ENCODE measurements at places on chromosomes 7 and 10.

- no peak for DNase-seq
These were observed 22.9 kb downstream of the FAM3C start for GRCh38 chr7:121373177-121373576.

- DNase-seq: no peak
These were observed 29.8 kb upstream of the BMPR1A start for GRCh38 chr10:86726677-86726999.

DNA sequence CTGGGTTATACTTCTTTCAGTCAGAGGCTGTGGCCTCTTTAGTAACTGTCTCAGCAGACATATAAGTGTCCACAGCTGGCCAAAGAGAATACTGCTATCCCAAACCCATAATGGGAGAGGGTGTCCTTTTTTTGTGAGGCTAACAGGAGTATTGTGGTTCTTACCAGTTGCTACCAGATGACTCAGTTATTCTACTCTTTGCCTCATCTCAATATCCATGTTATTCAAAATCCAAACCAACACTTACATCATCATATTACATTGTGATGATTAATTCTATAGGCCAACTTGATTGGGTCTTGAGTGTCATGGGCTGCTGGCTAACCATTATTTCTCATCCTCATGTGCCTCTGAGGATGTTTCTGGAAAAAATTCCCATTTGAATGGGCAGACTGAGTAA is 120.9 kb downstream of the TMEM168 start:
- no peak for DNase-seq

DNA sequence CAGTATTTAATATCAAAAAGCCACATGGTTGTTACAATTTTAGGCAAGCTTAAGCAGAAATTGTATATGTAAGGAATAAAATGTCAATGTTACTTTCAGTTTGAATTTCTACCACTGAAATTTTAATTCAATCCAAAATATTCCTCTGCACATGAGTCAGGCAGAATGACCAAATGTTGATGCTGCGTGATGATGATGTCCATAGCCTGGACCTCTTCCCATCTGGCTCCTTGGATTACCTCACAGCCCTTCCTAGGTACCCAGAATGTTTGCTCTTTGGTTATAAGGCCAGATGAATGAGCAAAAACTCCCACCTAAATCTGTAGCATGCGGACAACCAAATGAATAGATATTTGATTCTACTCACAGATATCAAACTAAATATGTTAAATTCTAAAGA is 258.3 kb upstream of the IMMP2L start:
- DNase-seq: no peak

- no peak for DNase-seq
These were observed 609.9 kb downstream of the DNAJB9 start for GRCh38 chr7:109179601-109180000.

- DNase-seq: no peak
These were observed 37.1 kb downstream of the SMURF1 start for GRCh38 chr7:99106821-99107241.

DNA sequence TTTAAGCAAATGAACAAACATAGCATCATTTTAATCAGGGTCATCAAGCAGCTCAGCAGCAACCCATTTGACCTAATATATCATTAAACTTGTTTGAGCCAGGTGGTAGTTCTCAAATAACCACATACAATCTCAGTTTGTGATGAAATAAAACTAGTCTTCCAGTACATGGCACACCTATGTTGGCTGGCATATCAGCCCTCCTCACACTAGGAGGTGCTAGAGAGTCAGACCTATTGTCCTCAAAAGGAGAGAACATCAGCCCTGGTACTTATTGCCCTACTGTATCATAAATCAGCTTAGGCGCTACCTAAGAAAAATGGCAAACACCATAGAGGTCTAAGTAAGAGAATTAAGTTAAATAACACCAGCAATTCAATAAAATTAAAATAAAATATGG is 81.7 kb downstream of the CABCOCO1 start:
- DNase-seq: no peak

- DNase-seq: no peak
These were observed 49.7 kb downstream of the ADCY1 start for GRCh38 chr7:45623740-45624391.

GRCh38 chr10:38025283-38025682 is 14.8 kb downstream of the ZNF33A start:
- no peak for DNase-seq

GRCh38 chr7:131459256-131459655 is 97.2 kb downstream of the PODXL start:
- no peak for DNase-seq

GRCh38 chr10:107434854-107435253 is 270.3 kb upstream of the SORCS1 start:
- DNase-seq: no peak

- DNase-seq: no peak
These were observed 433 bp upstream of the STARD3NL start for GRCh38 chr7:38177621-38178003.

- no peak for DNase-seq
These were observed 1216.4 kb downstream of the CNTNAP2 start for GRCh38 chr7:147332988-147333387.

DNA sequence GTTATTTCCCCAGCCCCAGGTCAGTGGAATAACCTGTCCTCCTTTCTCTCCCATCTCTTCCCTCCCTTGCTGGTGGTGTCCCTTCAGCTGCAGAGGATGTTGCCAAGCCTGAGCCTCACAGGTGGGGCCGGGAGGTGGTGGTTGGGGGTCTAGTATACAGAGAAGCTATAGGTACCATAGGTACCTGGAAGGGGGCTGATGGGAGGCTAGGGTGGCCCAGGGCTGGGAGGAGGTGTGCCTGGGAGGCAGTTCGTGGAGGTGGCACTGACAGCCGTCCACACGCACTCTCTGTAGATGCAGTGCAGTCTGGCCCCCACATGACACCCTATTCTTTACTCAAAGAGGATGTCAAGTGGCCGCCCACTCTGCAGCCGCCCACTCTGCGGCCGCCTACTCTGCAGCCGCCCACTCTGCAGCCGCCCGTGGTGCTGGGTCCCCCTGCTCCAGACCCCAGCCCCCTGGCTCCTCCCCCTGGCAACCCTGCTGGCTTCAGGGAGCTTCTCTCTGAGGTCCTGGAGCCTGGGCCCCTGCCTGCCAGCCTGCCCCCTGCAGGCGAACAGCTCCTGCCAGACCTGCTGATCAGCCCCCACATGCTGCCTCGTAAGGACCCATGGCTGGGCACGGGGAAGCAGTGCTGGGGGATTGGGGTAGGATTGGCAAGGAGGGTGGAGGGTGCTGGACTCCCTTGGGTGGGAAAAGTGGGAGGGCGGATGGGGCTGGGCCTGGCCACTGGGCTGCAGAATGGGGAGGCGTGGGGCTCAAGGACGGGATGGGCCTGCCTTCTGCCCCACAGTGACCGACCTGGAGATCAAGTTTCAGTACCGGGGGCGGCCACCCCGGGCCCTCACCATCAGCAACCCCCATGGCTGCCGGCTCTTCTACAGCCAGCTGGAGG is 9.5 kb downstream of the IRF5 start:
- DNase-seq: no peak

DNA sequence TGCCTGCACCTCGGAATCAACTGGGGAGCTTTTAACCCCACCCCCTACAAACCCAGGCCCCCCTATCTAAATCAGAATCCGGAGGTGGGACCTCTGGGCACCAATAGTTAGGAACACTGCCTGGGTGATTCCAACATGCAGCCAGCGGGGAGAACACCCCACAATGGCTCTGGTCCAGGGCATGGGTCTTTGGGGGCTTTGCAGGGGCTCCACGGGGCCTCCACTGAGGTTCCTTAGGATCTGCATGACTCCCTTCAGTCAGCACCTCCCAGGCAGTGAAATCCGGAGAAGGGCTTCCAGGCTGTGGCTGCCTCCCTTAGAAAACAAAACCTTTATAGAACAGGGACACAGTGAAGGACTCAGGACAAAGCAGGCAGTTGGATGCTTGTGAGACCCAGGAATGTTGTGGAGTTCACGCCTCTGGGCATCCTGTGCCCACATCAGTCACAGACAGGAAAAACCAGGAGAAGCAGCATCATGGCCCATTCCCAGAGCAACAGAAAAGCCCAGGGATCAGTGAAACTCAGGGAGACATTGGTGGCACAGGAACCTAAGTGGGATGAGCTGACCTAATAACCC is 16.5 kb upstream of the AOC1 start:
- no peak for DNase-seq

GRCh38 chr10:13961097-13961496 is 369.6 kb downstream of the FRMD4A start:
- no peak for DNase-seq

GRCh38 chr10:16966991-16967865 is 150.0 kb upstream of the RSU1 start:
- no peak for DNase-seq

- DNase-seq: no peak
These were observed 1.1 kb downstream of the ZNF777 start for GRCh38 chr7:149459540-149460452.

GRCh38 chr10:88759366-88760101 is at the start of gene LIPN:
Gene LIPN (plus strand): TSS chr10:88760020. CDS start chr10:88761406, 1,386 bp downstream.
- no peak for DNase-seq

DNA sequence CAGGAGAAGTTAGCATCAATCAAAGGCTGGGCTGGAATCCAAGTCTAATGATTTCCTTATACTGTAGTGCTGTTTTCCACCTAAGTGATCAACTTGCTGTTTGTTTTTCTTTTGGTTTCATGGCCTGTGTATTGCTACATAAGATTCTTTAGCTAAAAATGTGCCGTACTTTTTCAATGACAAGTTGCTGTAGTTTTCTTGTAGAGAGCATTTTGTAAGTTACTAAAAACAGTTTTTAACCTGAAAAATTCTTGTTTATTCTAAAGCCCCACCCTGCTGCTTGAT is 1.3 kb downstream of the HELLS start:
- no peak for DNase-seq

All from posterior cingulate gyrus (tissue), 11 donors.